ENCODE measurements at places on chromosomes 2 and 18.

DNA sequence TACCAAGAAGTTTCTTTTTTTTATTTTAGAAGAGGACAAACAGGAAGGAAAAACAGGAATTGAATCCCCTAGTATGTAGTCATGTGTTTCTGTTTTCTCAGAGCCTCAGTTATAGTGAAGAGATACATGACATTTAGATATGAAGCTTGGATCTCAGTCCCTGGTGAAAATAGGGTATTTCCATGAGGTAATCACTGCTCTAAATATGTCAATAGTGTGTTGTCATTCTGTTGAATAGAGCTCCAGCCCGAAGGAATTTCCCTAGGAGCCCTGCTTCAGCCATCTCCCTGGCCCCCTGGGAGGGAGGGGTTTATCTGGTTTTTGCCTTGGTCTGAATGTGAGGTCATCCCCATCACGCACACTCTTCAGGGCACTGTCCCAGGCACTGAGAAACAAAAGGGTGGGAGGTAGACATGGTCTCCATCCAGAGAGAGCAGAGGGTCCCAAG lies 47.1 kb upstream of the REL start:
- DNase-seq: peak; percentile 96

DNA sequence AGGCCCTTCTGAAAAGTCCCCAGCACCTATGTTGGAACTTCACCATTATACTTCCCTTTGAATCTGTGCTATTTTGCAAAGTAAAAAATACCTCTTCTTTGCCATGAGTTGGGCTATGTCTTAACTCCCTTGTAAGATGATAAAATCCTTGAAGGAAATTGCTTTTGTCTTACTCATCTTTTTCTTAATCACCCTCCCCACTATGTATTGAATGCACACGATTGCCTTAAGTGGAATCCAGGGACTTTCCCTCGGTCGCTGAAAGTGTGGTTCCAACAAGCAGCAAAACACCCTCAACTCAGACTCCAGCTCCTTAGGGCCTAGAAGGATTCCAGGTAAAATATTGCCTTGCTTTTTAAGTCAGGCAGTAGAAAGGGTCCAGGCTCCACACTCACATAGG lies 173.2 kb upstream of the ARL4C start:
- no peak for DNase-seq

DNA sequence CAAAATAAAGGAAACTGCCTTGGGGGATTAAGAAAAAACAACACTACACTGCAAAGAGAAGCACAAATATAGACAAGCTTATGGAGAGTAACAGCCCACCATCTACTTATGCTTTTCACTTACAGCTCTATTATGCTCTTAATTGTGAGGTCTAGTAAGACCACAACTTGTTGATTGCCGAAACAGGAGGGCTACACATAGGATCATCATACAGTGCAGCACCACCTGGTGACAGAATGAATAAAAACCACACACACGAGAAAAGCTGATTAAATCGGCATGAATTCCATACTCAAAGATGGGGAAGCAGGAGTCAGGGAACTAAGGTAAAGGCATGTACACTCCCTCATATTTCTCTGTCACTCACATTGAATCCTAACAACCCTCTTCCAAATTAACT lies 259.2 kb downstream of the IKZF2 start:
- no peak for DNase-seq

DNA sequence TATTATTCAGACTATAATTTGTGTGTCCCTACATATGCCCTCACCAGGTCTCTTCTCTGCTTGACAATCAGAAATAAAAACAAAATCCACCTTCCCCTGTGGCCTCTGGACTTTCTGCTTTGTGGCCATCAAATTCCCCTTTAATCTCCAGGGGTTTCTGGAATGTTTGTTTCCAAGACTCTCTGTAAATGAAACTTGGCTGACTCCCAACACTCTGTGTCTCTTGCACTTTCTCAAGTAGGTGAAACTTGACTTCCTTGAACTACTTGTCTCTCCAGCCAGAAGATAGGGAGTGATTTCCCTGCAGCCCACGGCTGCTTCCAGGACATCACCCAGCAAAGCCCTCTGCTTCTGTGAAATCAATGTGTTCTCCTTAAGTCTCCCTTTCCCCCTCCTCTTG lies 54.1 kb upstream of the AQP4 start:
- no peak for DNase-seq

DNA sequence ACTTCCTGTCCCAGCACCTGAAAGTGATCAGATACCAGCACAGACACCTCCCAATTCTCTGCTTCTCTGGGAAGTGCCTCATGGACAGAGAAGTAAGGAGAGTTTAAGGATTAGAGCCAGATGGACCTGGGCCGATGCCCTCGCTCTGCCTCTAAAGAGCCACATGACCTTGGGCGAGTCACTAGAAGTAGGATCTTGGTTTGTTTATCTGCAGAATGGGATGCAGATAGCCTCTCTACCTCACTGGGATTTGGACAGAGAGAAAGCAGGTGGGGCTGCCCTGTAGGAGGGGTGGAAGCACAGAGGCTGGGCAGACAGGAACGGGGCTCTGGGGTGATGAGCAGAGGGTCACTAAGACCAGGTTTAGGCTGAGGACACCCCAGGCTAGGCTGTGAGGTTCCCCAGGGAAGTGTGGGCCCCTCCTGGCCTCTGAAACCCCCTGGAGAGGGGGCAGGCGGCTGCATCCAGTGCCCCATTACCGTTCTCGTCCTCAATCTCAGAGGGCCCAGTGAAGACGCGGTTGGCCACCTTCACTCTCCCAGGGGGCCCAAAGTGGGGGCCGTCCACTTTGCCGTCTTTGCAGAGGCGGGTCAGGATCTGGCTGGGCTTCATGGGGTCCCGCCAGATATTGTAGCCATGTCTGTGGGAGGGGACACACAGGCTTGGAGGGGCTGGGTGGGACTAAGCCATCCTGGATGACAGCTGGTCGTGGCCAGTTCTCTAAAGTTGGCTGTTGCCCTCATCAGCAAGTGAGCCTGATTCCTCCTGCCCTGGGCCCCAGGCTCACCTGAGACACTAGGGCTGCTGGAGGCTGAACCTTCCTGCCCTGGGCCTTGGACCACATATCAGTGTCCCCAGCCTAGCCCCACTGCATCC lies 13.3 kb downstream of the OTOF start:
- no peak for DNase-seq

DNA sequence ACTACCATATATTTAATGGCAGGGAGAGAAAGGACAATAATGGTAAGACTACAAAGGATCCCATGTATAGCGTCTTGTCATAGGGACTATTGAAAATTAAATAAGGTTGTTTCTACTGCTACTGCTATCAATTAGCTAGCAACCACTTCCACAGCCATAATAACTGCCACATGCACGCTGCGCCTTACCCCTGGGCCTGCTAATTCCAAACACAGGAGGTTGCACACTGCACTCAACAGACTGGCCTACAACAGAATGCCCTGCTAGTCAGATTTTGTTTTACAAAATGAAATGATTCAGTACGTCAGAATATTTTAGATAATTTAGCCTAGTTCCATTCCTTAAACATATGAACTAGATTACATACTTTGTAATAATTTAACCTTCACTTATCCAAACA lies 121.0 kb upstream of the SMAD7 start:
- no peak for DNase-seq

DNA sequence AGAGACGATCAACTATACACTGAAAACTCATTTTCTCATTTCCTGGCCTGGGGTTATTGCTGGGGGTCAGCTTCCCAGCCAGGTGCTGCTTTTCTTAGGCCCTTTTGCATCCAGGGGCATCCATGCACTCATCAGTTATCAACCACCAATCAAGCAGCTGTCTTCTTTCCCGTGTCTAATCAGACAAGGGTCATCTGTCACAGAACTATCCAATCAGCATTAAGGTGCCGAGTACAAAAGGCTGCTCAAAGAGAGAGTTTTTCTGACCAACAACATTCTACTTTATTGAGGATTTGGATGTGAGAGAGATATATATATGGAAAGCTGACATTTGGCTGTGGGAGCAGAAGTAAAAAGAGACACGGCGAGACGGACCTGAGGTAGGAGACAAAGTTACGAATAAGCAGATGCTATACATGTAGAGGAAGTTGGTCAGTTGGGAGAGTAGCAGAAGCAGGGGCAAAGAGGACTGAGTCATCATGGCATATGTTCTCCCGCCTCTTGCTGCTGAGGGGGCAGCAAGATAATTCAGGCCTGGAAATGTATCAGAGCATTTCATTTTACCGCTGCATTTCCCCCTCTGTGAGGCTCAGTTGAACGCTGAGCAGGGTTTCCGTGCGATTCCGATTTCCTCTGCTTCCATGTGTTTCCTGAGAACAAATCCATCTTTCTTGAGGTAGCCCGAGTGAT lies 129.3 kb downstream of the NUP35 start:
- no peak for DNase-seq

- DNase-seq: no peak
Observed at GRCh38 chr2:169034256-169034655, 3.1 kb upstream of the ABCB11 start.

DNA sequence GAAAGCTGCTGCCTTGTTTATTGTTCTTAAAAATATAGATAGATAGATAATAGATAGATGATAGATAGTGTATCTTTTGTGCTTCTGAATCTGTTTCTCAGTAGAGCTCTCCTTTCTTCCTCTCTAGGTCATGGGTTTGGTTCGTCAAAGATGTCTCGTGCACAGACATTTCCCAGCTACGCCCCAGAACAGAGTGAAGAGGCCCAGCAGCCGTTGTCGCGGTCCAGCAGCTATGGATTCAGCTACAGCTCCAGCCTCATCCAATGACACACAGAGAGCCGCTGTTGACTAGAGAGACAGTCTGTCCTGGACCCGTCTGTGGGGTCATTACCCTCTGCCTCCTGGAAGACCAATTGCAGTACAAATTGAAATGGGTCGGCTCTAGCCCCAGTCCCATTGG lies 106.6 kb downstream of the CD226 start:
- no peak for DNase-seq

GRCh38 chr2:78779761-78780160 lies 245.7 kb upstream of the REG3G start:
- no peak for DNase-seq

GRCh38 chr2:103159018-103159417 lies 397.2 kb downstream of the TMEM182 start:
- no peak for DNase-seq

DNA sequence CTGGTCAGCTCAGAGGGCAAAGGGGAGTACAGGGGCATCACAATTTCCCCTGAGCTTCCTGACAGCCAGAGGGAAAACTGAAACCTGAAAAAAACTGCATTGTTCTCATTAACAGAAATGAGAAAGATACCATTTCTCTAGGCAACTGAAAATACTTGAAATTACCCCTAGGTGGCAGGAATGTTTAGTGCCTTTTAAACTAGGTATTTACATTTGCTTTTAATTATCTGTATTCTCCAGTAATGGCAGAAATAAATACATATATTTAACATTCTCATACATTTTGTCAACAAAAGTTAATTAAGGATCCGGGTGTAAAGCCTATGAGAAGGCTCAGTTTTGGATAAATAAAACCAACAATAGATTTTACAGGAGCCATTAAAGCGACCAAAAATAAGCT lies 34.5 kb downstream of the RPL31 start:
- peak; percentile 44 for DNase-seq

DNA sequence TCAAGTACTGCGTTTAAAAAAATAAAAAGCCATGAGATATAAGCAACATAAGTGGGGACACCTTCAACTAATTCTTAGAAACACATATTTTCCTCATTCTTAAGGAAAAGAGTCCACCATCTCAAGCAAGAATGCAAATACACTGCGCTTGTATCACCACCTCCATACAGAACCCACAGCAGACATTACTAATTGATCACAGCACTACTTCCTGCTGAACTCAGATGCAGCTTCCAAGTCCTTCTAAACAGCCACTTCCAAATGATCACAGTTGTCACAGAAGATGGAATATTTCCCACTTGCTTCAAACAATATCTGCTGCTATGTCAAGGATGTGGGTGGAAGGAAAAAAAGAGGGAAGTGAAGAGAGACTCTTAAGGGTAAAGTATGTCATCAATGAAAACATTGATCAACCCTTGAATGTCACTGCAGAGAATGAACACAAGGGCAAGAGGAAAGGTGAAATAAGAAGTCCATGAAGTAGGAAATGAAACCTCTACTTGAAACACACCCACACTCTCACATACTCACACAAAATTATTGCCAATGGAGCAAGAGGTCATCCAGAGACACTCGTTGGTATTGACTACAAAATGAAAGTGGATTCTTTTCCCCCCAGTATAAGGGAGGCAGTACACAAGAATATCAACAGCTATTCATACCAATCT lies 22.1 kb downstream of the TGFA start:
- peak; percentile 94 for DNase-seq

- DNase-seq: peak; percentile 50
Observed at GRCh38 chr2:162257425-162257824, 14.2 kb upstream of the FAP start.

GRCh38 chr2:177474301-177474700 lies 81.7 kb downstream of the AGPS start:
- DNase-seq: no peak

DNA sequence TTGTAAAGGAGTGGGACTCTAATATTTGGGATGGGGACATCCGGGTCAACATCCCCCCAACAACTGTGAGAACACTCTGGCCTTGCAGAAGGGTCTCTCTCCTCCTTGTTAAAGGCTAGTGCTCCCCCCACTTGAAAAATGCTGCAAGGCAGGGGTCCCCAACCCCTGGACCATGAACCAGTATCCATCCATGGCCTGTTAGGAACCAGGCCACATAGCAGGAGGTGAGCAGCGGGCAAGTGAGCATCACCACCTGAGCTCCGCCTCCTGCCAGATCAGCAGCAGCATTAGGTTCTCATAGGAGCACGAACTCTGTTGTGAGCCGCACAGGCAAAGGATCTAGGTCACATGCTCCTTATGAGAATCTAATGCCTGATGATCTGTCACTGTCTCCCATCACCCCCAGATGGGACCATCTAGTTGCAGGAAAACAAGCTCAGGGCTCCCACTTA lies 243.9 kb upstream of the ID2 start:
- no peak for DNase-seq

- DNase-seq: peak; percentile 63
Observed at GRCh38 chr2:179410552-179411356, 146.1 kb upstream of the SESTD1 start.

DNA sequence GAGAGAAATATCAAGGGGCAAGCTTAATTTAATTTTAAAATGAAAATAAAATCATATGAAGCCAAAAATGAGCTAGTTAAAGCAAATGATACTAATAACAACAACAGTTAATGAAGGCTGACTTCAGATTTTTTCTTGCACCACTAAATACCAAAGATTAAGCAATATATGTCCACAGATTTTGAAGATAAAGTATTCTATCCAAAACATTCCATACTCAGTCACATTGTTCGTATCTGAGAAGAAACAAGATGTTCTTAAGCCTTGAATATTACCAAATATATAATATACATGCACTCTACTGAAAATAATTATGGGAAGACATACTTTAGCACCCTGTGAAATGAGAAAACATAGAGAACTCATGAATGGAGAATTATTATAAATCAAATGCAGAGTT lies 593.3 kb upstream of the SYT4 start:
- DNase-seq: no peak

GRCh38 chr2:168934826-168935225 lies 33.7 kb downstream of the G6PC2 start:
- no peak for DNase-seq

DNA sequence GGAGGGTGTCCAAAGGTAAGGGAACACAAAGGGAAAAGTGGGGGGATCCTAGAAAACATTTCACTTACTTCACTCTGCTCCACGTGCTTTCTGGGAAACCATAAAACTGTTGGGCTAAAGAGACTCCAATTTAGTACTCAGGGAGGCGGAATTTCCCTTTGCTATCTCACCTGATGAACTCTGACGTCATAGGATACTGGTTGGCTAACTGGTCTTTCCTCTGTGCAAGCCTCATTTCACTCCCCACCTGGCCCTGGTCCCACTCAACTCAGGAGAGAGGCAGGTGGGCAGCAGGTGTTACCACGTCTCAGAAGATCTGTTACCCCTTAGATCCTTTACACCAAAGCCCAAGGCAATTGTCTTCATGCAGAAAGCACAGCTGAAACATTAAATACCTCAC lies 51.8 kb upstream of the PMAIP1 start:
- DNase-seq: no peak

All from inflammatory macrophage treated with lipopolysaccharide for 4 hours (primary cell).